Fibroblast of villous mesenchyme (primary cell): ENCODE measurements at places on chromosomes 11 and 22. TPM values are rescaled to one million over a fixed set of nuclear protein-coding genes. Genes with fewer than 3 reads are reported as not detected.

DNA sequence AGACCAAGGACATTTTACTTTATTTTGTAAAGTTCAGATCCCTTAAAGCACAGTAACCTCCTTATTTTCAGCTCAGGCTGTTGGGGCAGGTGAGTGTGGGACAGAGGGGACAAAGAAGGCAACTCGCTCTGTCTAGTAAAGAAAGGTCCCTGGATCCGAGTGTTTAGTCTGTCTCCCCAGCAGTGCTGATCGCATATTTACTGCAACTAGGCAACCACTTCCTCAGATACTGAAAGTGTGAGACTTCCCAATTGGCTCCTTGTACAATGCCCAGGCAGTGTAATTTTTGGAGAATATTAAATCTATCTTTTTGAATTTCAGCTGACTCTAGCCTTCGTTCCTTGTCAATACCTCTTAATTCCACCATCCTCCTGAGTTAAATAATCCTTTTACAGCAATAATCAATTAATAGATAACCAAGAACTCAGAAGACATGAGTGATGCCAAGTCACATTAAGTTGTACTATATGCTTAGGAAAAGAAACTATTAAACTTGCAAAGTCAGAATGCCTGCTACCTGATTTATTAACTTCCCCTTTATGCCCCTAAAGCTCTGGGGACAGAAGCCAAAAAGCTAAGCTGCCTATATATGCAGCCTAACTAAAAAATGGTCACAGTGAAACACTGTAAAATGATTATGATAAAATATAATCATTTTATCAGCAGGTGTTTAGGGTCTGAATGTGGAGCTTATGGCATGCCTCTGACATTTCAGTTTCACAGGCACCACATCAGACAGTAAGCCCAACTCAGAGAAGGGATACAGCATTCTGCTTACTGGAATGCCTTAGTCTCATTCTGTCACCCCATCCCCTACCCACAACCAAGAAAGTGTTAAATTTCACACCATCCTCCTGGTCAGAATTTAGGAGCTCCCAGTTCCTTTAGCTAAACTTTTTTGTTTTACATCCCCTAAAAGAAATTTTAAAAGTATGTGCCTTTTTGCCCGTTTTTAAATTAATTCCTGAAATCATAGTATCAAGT, 138.7 kb downstream of the TRIM44 start:
- DNase-seq, result no peak

DNA sequence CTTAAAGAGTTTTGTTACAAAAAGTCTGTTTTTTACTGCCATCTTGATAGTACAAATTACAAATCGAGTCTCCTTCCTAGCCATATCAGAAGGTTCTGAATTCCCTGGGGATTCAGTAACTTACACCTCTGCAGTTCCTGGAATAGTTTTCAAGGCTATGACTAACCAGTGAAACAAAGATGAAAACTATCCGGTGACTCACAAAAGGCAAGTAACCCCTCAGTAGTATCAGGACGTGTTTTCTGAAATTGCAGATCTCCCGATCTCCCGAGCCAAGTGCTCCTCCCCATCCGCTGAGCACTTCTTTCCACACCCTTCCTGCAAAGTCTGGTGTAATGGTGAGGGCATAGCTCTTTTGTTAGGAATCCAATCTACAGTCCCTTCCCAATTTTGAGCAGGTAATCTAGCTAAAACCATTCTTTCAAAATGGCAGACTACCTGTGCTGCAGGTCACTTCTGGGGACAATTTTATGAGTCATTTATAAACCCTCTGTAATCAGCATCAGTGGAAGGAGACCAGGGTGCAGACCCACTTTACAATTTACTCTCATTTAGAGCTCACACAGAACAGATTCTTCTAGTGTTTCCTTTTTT, 7.7 kb downstream of the E2F8 start:
- peak; percentile 66 for DNase-seq

GRCh38 chr11:69909561-69910518, 90.6 kb upstream of the FGF3 start:
- no peak for DNase-seq

Gene SCGB1C1
- total RNA-seq, result not detected in 2 replicates

Gene TTC28
- total RNA-seq, result 23.3 and 27.4 TPM in 2 replicates
